ENCODE measurements at places on chromosomes 16 and 17.

GRCh38 chr16:29972500-29972899 is 1.2 kb upstream of the TAOK2 start:
- no peak for DNase-seq

DNA sequence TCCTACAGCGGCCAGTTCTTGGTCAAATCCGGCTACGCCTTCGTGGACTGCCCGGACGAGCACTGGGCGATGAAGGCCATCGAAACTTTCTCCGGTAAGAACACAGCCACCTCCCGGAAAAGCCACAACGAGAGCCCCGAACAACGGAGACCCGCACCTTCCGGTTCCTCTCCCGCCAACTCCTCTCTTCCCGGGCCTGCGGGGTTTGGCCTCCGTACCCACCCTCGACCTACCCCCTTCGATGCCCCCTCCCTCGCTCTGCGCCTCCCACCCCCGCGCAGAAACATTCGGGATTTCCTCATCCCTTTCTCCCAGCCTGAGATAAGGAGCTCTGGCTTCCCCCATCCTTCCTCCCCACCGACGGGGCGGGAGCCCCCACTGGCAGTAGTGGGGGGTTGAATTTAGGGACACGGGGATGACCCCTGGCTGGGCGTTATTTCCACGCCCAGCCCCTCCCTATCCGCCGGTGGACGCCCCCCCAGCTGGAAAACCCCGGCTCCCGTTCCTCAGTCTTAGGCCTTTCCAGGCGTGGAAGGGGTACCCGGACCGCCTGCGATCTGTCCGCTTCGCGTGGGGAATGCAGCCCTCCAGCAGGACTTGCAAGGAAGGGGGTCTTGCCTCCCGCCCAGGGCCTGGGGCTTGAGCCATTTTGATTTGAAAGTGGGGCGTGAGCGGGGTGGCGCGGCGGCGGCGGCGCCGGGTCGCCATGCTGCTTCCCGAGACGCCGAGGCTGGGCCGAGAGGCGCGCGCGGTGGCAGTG is 822 bp downstream of the IGF2BP1 start:
- DNase-seq, result no peak

- no peak for DNase-seq
Observed at GRCh38 chr16:75483222-75483621, 12.0 kb downstream of the CHST6 start.

DNA sequence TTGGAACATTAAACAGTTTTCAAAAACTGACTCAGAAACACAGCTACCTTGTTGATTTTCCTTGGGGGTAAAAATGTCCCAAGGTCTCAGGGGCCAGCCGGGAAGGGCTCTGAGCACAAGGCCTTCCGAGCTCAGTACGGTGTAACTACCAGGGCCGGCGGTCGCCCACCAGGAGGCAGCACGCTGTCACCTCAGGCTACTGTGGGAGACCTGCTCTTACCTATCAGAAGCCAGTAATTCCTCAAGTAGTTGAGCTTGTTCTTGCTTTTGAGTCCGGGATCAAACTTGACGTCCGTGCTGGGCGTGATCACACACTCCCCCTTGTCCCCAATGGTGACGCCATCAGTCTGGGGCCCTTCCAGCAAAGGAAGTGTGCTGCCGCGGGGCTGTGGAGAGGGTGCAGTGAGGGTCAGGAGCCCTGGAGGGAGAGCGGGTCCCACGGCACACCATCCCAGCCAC is 43.4 kb upstream of the ICAM2 start:
- DNase-seq, result no peak

DNA sequence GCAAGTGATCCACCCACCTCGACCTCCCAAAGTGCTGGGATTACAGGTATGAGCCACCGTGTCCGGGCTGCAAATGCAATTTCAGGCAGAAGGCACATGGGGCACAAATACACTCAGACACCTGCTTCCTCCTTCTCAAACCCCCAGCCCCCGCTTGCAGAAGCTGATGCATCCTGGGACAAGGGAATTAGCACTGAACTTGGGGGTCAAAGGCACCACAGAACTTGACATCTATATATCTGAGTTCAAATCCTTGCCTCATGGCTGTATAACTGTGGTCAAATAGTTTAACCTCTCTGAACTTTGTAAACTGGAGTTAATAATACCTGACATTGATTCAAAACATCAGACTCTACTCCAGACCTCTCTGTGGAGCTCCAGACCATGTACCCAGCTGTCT is 4.1 kb upstream of the ARL5C start:
- DNase-seq, result no peak

GRCh38 chr16:54750249-54750648 is 180.4 kb upstream of the IRX5 start:
- no peak for DNase-seq

DNA sequence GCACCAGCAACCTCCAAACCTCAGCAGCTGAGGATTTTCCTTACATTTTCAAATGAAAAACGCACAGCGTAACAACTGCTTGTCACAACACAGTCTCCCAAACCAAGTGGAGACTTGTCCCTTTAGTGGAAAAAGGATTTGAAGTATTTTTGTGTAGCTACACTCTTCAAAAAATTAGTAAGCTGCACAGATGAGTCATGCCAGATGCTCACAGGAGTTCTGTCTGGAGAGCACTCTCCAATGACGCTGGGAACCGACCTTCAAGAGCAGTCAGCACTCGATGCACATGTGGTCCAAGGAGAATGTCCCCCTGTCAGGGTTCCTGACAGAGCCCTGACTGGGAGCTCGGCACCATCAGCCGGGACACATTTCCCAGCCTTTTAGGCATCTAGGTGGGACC is 39.8 kb downstream of the MAP1LC3B start:
- no peak for DNase-seq

DNA sequence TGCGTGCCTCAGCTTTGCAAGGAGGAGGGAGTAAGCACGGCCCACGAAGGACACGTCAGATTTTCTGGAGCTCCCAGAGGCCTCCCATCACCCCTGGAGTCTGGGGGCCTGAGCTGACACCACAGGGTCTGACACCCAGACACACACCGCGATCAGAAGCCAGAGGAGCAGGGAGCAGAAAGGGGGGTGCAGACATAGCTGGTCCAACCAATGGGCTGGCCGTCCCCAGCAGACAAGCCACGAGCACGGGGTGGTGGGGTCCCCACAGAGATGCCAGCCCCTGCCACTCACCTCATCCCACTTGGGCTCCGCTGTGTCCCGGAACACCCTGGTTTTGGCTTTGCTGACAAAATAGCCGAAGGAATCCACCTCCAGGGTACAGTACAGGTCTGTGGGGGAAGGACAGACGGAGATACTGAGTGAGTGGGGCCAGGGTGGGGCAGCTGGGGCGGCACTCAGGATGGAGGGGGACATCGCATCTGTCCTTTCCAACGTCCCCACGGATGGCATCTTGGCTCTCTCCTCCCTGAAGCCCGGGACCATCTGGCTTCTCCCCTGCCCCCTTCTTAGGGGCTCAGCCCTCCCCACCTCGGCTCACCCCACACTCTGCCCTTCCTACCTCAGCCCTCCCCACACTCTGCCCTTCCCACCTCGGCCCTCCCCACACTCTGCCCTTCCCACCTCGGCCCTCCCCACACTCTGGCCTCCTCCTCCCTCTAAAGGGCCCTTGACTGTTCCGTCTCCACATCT is 53.5 kb downstream of the TIMM22 start:
- no peak for DNase-seq

DNA sequence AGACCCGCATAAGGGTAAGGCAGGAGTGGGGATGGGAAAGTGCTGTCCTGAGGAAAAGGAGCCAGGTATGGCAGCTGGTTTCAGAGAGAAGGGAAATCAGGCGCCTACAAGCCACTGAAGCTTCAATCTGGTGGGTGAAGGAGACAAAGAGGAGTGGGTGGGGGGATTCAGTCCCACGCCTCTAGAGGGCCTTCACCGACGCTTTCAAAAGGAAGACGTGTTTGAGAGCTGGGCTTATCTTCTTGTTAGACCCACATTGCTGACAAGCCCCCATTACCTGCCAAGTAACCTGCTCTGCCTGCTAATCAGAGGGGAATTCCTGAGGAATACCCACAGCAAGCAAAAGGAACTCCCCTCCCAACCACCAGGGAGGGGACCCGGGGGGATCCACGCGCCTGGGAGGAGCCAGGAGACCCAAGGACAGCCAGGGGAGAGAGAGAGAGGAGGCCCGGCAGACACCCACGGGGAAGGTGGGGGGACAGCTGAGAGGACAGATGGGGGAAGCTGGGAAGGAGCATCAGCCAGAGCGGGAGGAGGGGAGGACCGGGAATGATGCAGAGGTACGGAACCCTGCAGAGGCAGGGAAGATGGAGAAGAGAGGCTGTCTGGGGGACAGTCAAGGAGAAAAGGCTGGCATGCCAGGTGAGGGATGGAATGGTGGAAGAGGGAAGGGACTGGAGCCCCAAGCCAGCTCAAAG is 1.0 kb downstream of the MTMR4 start:
- DNase-seq, result no peak

All from NCI-H187 treated with DMSO at 0.1 percent for 48 hours (cell line).